Stimulated activated CD8-positive, alpha-beta memory T cell treated with anti-CD3 and anti-CD28 coated beads, Interleukin-7, amount 100 ng/mL, for 1 hour (primary cell): ENCODE measurements at places on chromosomes 2 and 18.

GRCh38 chr18:3140986-3141639, 78.7 kb downstream of the MYOM1 start:
- DNase-seq: no peak

DNA sequence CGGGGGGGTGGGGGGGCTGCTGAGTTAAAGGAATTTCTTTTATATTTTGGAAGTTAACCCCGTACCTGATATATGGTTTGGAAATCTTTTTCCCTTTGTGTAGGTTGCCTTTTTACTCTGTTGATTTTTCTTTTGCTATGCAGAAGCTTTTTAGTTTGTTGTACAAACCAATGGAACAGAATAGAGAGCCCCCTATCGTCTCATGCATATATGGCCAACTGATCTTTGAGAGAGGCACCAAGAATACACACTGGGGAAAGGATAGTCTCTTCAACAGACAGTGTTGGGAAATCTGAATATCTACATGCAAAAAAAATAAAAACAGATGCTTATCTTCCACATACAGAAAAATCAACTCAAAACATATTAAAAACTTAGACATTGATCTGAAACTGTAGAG, 647.8 kb upstream of the KLHL29 start:
- DNase-seq: no peak

DNA sequence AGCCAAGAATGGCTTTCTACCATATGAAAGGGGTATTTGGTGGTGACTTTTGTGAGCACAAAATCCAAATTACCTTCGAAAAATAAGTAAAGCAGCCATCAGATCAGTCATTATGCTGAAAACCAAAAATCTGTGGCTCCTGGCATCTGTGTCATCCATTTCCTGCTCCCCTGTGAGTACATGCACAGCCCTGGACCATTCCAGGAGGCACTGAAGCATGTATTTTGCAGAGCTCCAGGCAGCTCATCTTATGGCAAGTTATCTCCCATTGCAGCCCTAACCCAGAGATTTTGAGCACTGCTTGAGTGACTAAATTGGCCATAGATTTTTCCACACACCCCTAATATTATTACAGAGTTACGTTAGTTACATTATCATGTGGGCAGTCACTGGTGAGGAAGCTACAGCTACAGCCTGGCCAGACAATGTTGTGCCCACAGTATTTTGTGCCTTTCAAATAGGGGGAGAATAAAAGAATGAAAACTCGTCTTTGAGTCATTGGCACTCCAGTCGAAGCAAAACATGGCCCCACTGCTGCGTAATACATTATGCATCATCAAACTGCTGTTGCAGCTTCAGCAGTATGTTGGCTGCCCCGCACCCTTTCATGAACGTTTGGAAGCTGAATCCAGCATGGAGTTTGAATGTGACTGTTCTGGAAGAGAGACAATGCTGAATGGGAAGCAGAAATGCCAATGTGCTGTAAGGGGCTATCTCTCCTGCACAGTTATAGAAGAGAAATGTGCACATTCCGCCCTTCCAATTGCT, 702.2 kb downstream of the RNF144A start:
- no peak for DNase-seq

GRCh38 chr18:68738564-68738963, 23.7 kb upstream of the TMX3 start:
- no peak for DNase-seq
